ENCODE measurements at places on chromosomes 12 and 14. TPM values are rescaled to one million over a fixed set of nuclear protein-coding genes. Genes with fewer than 3 reads are reported as not detected.

Gene C12orf57
- 229 TPM for total RNA-seq

Gene SUPT16H
- 172 TPM for total RNA-seq

- peak; percentile 38 for DNase-seq
Observed at GRCh38 chr14:90815822-90816662, at the start of gene TTC7B. TSS of gene TTC7B (minus strand) at chr14:90816430. CDS start at chr14:90816295, 135 bp downstream.

DNA sequence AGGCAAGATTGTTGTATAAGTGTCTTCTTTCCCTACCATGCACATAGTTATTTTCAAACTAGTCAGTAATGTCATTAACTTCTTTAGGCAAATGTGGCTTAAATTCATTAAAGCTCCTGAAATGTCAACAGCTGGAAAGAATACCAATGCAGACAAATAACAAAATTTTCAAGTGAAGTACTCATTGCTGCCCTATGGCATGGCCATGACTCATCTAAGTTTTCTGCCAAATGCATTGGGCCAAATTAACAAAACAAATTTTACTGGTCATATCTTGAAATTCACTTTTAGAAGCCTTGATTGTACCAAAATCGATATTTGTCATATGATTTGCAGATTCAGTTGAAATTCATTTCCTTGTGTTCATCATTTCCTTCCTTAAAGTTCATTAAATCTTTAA is 915.9 kb downstream of the SLC6A15 start:
- no peak for DNase-seq

DNA sequence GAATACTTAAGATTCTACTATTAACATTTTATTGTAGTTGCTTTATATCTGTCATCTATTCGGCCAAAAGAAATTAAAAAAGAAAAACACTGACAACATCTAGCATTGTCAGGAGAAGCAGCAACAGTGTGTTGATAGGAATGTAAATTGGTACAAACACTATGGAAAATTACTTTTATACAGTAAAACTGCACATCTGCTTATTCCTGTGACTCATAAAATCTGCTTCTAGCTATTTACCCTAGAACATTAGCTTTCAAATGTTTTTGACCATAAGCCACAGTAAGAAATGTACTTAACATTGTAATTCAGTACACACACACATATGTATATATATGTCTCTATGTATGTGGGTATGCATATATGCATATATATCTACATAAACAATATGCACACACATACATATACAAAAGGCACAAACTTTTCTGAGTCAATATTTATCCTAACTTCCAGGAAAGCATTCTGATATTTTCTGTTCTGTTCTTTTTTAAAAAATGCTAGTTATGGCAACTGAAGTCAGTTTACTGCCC is 278.9 kb upstream of the GARIN2 start:
- no peak for DNase-seq

GRCh38 chr12:49892084-49892731 is 11.5 kb downstream of the FAIM2 start:
- no peak for DNase-seq

Data from activated naive CD4-positive, alpha-beta T cell treated with anti-CD3 and anti-CD28 coated beads, Interleukin-2, amount 50 U/mL, for 72 hours (primary cell).